Caco-2 (cell line): ENCODE measurements at places on chromosomes 6 and 20.

DNA sequence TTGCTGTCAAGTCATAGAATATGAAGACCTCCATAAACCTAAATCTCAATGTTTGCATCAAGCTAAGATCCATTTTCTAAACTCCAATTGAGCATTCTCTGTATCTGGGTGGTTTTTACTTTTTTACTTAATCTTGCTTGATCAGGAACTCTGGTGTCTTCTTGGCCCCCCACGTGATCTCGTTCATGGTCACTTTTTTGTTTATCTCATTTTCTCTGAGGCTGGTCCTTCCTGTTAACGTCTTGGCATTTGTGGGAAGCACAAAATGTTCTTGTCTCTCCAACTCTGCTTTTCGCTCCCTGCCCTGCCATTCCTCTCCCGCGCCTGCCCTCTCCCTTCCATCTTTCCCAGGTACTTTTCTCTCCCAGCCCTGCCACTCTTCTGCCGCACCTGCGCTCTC is 14.0 kb upstream of the MAPRE1 start:
- DNase-seq, result no peak

- no peak for DNase-seq
Observed at GRCh38 chr6:14711056-14711703, 534.7 kb upstream of the JARID2 start.

DNA sequence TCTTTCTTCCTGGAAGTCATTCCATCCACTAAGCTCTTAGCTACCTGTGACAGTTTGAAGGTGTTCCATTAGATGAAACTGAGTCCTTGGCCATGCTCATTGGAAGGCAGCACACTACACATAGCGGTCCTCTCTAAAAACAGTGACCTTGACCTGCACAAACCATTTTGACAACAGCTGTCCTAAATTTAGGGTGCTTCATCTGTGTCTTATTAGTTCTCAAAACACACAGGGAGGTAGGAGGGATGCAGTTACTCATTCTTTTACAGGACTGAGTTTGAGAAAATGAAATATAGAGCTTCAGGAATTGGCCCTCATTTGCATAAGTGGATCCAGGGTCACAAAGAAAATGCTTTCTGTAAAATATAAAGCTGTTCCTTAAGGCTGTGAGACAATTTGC is 20.4 kb upstream of the MAP3K4 start:
- no peak for DNase-seq

- peak; percentile 48 for DNase-seq
Observed at GRCh38 chr20:62043131-62043914, 22.4 kb downstream of the TAF4 start.

DNA sequence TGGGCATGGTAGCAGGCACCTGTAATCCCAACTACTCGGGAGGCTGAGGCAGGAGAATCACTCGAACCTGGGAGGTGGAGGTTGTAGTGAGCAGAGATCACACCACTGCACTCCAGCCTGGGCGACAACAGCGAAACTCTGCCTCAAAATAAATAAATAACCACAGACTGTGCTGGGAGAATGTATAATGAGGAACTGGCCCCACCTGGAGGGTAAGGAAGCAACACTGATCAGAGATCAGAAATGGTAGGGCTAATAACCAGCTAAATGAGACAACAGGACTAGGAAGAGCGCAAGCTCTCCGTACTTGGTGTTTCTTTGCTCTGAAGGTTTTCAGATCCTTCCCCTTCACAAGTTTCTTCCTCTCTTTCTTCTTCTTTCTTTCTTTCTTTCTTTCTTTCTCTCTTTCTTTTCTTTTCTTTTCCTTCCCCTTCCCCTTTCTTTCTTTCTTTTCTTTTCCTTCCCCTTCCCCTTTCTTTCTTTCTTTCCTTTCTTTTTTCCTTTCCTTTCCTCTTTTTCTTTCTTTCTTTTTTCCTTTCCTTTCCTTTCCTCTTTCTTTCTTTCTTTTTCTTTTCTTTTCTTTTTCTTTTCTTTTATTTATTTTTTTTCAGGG is 14.6 kb downstream of the CCM2L start:
- DNase-seq, result no peak

DNA sequence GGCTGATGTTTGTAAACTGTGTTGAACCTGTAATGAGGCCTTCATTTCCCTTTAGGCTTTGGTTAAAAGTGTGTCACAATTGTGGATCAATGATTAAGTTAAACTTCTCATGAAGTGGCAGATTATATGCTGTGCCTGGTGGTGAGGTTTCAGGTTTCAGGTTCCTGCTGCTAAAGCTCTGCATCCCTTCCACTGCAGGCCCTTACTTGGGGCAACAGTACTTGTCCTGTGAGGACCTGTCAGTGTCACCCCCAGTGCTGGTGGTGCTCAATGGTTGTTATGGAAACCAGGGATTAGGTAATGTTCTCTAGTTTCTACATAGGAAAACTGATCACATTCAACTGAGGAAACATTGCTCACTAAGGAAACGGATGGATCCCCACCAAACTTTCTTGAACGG is 18.5 kb downstream of the RPP21 start:
- DNase-seq, result no peak

DNA sequence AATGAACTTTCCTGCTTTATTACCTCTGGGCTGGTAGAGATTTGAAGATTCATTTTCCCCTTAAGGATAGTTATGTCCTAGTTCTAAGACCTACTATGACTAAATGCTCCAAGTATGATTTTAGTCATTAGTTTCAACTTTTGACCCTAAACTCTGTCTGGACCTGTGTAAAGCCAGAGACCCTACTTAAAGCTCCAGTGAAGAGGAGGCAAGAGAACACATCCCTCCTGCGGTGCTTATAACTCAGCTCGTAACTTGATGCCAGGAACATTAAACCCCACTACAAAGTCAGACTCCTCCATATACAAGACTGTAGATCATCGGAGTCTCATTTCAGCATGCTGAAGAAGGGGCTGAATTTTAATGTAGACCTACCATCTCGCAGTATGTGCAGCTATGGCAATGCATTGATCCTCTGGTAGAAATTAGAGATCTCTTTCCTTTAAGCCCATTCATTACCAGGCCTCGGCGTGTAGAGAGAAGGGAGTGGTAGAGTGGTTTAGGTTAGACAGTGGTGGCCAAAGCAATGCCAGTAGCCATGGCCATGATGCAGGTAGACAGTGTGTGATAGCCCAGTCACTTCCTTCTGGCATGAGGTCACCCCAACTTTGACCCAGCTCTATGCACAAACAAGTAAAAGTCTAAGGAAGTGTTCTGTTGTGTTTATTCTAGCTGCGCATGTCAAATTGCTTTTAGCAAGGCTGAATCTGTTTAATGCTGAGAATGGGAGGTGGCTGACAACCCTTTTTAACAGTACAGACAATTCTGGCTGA is 34.8 kb upstream of the MYB start:
- DNase-seq, result no peak

DNA sequence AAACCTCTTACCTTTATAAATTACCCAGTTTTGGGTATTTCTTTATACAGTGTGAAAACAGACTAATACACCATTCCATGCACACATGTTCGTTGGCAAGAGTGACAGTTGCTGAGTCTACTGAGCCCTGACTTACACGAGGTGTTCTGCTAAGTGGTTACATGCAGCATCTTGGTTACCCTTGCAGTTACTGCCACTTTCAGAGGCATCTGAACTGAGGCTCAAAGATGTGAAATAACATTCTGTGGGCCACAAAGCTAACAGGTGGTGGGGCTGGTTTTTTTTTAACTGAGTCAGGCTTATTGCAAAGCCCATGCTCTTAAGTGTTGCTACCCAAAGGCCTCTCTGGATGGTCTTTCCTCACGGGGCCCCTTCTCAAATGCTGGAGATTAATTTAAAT is 54.4 kb upstream of the GTSF1L start:
- DNase-seq, result no peak

DNA sequence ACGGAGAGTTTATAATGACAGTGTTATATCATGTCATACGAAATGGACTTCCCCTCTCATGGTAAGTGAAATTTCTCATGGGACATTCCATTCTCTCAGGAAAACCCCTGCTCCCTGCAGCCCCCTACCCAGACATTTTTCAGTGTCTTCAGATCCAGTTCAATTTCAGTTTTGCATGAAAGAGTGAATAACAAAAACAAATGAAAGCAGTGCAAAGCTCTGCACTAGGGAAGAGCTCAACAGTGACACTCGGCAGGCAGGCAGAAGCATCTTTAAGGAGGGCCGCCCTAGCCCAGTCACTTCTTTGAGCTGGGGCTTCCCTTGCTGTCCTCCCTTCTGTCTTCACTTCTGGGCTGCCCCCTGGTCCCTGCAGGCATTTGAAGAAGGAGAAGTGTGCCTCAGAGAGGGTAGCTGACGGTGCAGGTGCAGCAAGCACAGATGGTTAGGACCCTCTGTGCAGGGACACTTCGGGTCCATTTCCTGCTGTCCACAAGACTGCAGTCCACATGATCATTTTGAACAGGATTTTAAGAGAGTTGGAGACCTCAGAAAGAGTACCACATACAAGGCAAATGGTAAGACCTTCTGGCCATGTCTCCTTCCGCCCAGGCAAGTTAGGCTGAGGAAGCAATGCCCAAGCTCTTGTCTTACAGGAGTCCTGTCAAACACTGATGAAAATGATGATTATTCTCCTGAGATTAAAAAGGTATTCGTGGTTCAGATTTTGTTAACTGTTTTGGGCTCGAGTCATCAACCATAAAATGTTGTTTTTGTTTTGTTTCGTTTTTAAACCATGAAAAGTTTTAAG is 5.4 kb upstream of the DUSP22 start:
- no peak for DNase-seq

DNA sequence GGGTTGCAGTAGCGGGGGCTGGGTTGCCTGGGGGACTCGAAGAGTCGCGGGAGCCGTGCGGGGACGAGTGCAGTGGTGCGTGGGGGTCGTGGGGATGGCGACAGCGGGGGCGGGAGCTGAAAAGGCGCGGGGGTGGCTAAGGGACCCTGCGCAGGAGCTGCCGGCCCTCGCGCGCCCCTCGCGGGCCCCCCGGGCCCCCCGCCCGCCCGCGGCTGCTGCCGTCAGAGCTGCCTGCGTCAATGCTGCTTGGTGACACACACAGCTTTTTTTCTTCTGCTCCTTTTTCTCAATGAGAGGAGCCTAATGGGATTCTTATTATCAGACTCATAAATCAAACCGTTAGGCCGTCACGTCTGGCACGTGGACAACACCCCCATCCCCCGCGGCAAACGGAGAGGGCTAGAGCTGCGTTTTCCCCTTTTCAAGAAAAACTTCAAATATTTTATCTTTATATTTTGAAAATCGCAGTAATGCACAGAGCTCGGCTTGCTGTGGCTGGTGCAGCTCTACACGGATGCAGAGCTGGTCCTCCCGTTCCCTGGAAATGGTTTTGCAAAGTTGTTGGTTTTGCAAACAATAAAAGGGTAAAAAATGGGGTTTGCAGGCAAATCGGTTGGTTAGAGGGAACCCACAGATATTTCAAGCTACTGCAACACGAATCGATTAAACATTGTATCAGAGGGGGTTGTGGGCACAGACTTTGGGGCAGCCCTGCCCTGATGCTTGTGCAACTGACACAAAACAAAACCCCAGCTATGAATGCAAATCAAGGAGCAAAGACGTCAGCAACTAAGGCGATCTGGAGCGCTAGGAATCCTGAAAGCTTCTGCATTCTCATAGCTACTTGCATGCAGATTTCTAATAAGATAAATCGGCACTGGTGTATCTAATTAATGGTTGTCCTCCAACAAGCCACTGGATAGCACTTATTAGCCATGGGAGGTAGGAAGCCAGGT is 161.4 kb downstream of the TBXT start:
- no peak for DNase-seq

GRCh38 chr6:142682985-142683384 is 262.0 kb downstream of the HIVEP2 start:
- DNase-seq, result no peak

GRCh38 chr6:163668061-163668426 is 253.5 kb downstream of the QKI start:
- no peak for DNase-seq

GRCh38 chr6:16553531-16553930 is 207.7 kb downstream of the ATXN1 start:
- no peak for DNase-seq

- DNase-seq, result no peak
Observed at GRCh38 chr20:44460795-44461141, 14.9 kb upstream of the TTPAL start.

DNA sequence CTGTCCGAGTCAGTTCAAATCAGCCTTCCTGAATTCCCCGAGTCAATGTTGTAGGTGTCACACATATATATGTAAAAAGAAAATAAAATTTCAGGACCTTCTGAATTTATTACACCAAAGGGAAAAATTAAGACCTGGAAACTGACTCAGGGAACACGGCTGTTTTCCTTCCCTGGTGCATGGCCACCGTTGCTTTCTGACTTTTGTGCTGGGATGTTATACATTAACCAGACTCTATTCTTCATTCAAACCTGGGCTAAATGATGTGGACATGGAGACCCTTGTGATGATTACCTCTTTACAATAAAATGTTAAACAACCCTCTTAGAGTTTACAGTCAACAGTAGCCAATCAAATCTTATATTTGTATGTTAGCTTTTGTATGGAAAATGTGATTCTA is 51.4 kb upstream of the PLEKHG1 start:
- DNase-seq, result no peak

- DNase-seq, result peak; percentile 55
Observed at GRCh38 chr6:6696867-6697531, 108.5 kb downstream of the LY86 start.

- DNase-seq, result no peak
Observed at GRCh38 chr6:66772800-66773199, 1065.8 kb upstream of the EYS start.

DNA sequence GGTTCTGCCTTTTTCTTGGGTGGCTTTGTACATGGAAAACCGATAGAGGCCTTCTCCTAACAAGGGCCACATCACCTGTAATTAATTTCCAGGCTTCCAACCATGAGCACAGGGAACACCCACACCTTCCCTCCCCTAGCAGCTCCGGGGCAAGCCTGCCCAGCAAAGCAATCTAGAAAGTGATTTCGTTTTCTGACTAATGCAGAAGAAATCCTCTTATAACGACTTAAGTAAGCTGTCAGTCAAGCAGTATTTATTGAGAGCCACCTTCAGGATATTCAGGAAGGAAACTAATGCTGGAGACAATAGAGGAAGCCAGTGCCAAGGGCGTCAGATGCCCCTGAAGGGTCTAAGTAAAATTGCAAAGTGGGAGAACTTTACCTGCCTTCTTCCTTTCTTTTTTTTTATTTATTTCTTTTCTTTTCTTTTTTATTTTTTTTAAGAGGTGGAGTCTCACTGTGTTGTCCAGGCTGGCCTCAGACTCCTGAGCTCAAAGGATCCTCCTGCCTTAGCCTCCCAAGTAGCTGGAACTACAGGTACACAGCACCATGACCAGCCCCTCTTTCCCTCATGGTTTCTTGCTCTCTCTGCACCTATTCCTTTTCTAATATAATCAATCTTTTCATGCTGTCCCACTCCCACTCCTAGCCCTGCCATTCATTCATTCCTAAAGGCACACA is 67.5 kb upstream of the MBOAT1 start:
- no peak for DNase-seq

DNA sequence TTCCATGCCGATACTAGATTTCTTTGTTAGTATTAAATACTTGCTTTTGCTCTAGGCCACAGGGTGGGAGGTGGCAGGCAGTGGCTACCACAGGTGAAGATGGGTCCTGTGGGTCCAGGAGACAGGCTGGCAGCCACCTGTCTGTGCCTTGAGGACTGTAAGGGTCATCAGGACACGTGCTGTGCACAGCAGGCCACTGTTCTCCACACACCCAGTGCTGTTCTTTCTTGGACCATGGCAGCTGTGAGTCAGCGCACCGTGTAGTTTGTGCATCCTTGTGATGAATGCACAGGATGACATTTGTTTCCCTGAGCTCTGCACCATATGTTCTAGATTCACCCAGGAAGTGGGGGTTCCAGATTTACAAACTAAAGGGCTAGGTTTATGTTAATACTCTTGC is 317.0 kb downstream of the ZFAND3 start:
- DNase-seq, result no peak

GRCh38 chr6:148208298-148208697 is 134.3 kb upstream of the SASH1 start:
- DNase-seq, result no peak
